ENCODE measurements at places on chromosomes 1 and 21.

DNA sequence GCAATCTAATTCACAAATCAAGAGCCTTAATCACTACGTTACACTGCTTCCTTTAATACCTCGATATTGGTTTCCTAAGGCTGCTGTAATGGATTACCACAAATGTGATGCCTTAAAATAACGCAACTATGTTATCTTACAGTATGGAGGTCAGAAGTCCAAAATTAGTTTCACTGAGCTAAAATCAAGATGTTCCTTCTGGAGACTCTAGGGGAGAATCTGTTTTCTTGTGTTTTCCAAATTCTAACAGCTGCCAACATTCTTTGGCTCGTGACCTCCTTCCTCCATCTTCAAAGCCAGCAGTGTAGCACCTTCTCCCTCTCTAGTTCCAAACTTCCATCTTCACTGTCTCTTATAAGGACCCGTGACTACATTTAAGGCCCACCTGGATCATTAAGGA lies 335.0 kb upstream of the NFIA start:
- DNase-seq, result no peak

DNA sequence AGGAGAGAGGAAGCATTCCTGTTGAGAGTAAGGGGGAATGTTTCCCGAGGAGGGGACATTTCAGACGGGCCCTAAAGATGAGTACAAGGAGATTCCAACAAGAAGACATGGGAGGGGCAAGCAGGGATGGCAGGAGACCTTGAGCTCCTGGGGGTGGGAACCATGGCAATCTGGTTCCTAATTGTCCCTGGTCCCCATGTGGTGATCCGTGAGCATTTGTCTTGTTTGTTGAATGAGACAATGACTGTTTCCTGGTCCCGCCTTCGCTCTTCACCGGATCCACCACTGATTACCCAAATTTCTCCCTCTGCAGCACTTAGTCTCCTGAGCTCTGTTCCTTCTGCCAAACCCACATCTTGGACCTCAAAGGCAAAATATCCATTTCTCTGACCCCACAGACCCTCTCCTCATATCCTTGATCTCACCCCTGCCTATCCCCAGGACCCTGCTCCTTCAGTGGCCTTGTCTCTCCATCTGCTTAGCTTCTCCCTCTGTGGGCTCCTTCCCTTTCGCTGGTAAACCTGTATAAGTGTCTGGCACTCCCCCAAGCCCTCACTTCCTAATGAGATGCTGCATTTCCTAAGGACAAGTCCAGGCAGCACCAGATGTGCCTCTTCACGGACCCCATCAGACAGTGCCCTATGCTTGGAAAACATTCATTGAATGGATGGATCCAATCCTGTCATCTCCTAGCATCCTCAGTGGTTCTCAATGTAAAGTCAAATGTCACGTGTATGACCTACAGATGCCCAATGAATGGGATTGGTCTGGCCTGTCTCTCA lies 8.3 kb upstream of the CSF1 start:
- DNase-seq, result no peak

DNA sequence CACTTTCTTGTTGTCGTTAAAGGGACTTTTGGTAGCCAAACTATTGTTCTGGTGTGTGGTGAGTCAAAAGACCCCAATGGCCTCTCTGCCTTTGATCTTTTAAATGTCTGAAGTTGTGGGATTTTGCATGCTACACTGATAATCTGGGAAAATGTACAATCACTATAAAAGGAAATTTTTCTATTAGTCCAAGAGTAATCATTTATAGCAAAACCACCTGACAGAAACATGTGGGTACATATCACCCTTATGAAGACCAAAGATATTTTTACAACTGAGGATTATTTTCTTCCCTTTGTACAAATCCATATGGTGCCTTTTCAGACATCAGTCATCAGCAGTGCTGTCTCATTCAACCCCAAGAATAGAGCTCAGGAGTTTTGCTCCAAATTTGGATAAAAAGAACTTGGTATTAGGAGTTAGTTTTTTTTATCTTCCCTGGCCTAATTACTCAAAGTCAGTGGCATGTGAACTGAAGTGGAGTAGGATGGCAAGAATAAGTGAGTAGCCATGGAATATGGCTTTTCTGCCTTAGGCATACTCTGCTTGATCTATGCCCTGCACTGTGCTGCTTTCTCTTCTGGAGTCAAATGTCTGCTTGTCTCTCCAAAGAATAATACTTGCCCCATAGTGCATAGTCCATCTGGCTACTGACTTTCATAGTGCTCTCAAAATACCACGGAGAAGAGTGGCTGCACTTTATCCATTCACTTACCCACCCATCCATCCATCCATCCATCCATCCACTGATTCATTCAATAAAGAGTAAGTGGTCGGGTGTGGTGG lies 13.5 kb downstream of the GREM2 start:
- DNase-seq, result no peak

DNA sequence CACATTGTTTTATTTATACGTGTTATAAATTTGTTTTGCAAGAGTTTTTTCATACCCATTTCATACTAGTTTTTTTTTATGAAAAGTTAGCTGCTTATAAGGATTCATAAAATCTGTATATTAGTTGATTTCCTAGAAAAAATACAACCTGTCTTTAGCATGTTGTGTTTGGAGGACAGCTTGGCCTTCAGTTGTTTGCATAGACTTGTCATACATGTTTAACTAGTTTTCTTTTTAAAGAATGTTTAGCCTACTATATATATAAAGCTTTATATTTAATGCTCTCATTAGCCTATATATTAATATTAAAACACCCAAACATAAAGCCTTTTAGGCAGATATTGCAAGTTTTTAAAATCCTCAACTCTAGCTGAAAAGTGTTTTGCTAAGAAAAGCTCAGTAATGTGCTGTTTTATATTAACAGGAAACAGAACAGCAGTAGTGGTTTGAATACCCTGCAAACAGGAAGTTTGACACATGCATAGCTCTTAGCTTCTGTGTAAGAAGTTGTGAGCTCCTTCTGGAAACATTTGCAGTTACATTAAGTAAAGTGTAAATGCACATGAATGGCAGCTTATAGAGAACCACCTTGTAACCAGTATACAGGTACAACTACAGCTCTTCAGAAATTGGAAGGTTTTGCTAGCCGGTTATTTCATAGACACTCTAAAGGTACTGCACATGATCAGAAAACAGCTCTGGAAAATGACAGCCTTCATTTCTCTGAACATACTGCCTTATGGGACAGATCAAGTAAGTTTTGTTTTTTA lies at the start of gene PRKACB:
PRKACB (plus strand) TSS at position 476 of the 770 bp plus-strand sequence; CDS start at position 567, 91 bp downstream.
- peak; percentile 84 for DNase-seq

GRCh38 chr21:35645991-35646390 lies 414.3 kb downstream of the SETD4 start:
- no peak for DNase-seq

- no peak for DNase-seq
These were observed 60.5 kb upstream of the SOD1 start for GRCh38 chr21:31599013-31599412.

- no peak for DNase-seq
These were observed 56.6 kb downstream of the MAB21L3 start for GRCh38 chr1:116167625-116168276.

- no peak for DNase-seq
These were observed 13.4 kb upstream of the AGPAT3 start for GRCh38 chr21:43851593-43851992.

GRCh38 chr1:164861632-164862031 lies 302.6 kb downstream of the PBX1 start:
- DNase-seq, result no peak

DNA sequence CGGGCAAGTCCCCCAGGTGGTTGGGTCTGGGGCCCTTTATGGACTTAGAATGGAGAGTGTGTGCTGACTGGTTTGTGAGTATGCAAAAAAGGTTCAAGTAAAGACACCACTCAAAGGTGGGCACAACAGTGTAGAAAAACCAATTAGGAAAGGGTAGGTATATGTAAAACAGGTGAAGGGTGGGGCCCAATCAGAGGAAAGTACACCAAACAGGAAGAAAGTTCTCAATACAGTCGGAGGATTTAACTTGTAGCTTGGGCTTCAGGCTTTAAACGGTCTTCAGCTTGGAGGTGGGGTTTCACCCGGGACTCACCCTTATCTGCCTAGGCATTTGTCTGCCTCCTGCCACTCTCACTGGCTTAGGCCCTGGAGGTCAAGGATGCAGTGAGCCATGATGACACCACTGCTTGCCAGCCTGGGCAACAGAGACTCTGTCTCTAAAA lies 6.8 kb upstream of the PUM1 start:
- DNase-seq, result no peak

GRCh38 chr1:15452216-15452615 lies 4.3 kb upstream of the CELA2A start:
- no peak for DNase-seq

- DNase-seq, result peak; percentile 96
These were observed 42.5 kb downstream of the CNST start for GRCh38 chr1:246608616-246609376.

- DNase-seq, result no peak
These were observed 202.7 kb upstream of the SNX7 start for GRCh38 chr1:98458511-98459485.

DNA sequence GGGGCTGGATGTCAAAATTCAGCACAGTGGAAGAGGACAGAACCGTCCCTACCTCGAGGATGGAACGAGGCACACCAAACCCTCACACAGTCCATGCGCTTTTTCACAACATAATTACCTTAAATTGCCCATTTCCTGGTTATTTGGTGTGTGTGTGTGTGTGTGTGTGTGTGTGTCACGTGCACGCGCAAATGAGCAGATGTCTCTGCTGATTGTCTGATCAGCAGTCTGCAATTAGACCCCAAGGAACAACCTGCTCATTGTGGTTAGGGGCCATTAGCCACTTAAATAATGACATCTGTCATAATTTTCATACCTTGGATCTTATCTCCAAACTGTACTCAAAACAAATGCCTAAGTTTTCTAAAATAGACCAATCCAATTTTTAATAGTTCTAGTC lies 23.2 kb downstream of the AVPR1B start:
- DNase-seq, result no peak

DNA sequence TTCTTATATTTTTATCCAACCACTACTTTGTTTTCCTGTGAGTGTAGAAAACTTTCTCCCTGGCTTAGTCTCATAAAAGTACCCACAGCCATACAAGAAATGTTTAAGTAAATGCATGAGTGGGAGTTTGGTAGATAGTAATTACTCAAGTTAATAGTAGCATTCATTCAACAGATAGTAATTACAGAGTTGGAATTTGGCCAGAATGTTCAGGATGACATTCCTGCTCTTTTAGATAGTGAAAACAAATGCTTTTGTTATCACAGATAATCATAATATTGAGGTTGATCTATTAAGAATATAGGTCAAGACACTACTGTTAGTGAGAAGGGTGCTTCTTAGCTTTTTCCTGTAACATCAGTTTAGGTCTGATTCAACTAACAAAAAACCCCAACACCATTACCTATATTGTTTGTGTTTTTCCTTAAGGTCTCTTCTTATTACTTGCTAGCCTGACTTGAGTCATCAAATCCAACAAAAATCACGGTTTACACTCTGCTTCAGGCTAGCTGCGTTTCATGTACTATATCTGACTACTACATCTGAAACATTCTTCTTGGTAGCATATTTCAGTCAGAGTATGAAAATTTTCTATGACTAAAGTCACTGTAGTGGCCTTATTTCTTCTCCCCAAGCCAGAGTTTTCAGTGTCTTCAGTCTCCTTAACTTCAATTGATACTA lies 163.7 kb downstream of the HS2ST1 start:
- no peak for DNase-seq

GRCh38 chr1:229058729-229059128 lies 212.2 kb upstream of the RAB4A start:
- no peak for DNase-seq

DNA sequence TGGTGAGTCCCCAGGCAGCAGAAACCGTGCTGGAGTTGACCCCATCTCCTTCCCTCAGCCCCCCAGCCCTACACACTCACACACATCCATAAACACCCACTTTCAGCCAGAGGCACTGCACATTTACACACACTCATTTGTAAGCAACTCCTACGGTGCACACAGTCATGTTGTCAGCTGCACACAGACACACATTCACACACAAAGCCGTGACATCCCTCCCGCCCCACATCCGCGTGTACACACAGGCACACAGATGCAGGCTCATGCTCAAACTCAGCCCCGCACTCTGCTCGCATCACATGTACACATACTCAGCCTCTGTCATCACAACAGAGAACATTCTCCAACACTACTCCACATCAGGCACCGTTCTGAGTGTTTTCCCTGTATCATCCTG lies 47.6 kb downstream of the LACTBL1 start:
- no peak for DNase-seq

GRCh38 chr21:38486706-38487105 lies 11.6 kb downstream of the ERG start:
- DNase-seq, result no peak

DNA sequence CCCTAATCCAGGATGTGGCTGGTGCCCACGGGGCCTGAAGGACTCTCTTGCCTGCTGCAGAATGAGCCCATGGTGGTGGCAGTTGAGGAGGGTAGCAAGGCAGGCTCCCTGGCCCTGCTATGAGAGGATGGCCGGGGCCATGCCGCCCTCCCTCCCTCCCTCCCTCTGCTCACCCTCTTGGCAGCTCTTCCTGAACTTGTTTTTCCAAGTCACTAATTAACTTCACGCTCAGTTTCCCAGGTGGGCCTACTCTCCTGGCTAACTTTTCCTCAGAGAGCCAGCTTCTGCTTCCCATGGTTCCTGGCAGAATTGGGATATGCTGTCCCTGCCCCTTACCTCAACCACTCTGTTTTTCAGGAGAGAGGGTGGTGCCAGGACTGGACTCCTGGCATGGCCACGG lies 10.2 kb downstream of the KCNC4 start:
- DNase-seq, result no peak

DNA sequence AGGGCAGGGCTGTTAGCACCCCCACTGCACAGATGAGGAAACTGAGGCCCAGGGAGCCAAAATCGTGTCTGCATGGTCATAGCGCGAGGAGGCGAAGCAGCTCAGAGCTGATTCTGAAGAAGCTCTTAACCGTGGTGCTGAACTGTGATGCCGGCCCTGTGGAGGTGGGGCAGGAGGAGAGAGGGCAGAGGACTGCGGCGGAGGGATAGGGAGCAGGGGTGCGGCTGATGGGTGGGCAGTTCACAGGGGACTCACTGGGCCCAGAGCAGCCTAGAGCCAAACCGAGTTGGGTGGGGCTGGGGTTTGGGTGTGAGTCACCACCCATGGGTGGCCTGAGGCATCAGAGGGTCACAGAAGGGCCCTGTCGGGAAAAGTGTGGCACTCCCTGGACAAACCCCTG lies 74.7 kb downstream of the RAP1GAP start:
- no peak for DNase-seq

- no peak for DNase-seq
These were observed 114.8 kb downstream of the DNAH14 start for GRCh38 chr1:225044258-225044657.
